HFFc6 (cell line): ENCODE measurements at places on chromosomes 6 and 20.

DNA sequence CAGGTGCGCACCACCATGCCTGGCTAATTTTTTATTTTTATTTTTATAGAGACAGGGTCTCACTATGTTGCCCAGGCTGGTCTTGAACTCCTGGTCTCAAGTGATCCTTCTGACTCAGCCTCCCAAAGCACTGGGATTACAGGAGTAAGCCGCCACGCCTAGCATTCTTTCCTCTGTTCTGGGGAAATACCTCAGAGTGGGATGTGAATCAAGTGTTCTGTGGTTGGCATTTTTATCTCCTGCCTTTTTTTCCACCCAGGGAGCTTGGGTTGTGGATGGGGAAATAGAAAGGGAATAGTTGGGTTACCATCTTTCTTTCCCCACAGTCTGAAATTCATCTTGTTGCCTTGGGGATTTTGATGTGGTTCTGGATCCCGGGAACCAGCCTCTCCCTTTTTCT is 24.1 kb downstream of the TFAP2C start:
- DNase-seq: peak; percentile 9

GRCh38 chr20:24164360-24164759 is 175.8 kb upstream of the GGTLC1 start:
- no peak for DNase-seq

GRCh38 chr20:62439218-62439617 is 11.9 kb upstream of the RBBP8NL start:
- DNase-seq: no peak

DNA sequence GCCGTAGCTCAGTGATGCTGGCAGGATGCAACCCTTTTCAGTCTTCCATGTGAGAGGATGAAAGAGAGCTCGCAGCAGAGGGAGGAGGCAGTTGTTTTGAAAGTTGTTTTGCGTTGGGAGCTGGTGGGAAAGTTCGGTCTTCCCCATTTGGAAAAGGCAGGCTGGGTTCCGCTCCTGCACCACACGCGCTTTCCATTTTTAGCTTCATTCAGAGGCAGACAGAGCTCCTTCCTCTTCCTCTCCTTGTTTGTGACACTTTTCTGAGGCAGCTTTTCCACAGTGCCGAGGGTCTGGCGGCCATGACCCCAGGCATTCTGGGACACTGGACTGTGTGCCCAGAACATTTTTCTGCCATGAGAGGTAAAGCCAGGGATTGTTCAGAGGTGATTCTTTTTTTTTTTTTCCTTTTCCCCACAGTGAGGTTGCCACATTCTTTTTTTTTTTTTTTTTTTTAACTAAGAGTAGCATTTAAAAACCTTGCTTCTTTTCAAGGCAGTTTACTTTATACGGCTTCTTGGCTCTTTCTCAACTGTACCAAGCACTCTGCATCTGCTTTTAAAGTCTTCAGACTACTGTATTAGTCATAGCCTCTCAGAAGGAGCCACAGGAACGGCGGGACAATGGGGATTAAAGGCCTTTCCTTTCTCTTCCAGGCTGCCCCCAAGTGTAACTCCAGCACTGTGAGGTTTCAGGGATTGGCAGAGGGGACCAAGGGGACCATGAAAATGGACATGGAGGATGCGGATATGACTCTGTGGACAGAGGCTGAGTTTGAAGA is 1.6 kb downstream of the PRDM1 start:
- DNase-seq: peak; percentile 78

DNA sequence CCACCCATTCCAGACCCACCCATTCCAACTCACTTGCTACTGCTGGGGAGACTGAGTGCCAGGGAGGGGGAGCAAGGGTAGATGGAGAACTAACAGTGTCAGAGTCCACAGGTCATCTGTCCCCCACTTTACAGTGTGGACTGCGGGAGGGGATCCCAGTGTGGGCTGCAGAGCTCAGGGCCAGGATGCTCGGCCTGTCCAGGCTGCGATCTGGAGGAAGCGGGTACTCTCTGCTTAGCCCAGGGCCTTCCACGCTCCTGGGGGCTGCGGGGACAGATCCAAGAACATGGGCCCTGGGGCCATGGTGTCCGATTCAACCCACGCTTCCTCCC is 14.1 kb upstream of the GATA5 start:
- DNase-seq: no peak

DNA sequence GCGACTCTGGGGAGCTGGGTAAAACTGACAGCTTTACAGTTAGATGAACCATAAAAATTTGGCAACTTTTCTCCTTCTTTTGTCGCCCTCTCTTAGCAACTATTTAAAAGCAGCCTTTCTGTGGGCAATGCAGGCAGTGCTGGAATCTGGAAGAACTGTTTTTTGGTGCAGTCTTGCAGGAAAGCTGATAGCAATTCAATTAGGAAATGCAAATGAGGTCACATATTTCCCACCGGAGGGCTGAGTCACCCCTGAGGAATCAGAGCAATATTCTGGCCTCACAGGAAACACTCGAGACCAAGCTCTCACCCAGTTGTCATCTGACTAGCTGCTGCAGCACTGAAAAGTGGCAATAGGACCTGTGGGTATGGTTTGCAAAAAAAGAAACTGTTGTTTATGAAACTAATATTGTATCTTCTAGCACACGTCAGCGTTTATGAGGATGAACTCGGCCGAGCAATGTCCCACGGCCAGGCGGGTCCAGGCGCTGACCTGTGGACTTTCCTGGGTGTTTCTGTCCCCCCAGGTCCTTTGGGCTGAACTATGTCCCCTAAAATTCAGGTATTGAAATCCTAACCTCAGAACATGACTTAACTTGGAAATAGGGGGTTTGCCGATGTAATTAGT is 312.3 kb downstream of the TAF4 start:
- DNase-seq: peak; percentile 11

DNA sequence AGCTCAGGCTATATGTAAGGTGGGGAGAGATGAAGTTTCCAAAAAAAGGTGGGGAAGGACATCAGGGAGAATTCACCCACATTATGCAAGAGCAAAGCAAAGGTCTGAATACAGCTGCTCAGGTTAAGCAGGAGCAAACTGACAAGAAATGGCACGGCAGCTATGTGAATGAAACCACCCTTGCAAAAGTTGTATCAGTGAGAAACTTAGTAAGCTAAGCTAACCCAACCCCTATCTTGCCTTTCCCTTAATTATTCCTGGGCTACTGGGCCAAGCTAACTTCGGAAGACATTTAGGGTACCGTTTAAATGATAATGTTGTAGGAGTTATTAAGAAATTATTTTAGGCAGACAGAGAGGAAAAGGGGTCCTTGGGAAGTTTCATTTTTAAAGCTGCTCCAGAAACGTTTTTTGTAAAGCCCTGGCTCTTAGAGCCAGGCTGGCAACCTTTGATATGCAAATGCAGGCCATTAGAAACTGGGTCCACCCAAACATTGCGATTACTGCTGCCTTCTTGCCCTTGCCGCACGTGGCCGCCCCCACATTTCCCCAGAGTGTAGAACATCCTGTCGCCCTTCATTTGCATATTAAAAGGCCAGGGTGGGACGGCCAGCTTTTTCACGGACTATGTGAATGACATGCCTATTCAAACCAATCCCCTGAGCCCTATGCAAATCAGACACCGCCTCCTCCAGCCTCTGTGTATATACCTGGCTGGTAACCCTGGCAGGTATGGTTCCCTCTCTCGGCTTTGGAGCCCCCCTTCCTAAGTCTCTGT is 60.5 kb upstream of the SAMD5 start:
- no peak for DNase-seq

- no peak for DNase-seq
Observed at GRCh38 chr6:170175644-170176135, 115.2 kb downstream of the DLL1 start.

- no peak for DNase-seq
Observed at GRCh38 chr6:33069021-33069738, 4.3 kb downstream of the HLA-DPA1 start.

DNA sequence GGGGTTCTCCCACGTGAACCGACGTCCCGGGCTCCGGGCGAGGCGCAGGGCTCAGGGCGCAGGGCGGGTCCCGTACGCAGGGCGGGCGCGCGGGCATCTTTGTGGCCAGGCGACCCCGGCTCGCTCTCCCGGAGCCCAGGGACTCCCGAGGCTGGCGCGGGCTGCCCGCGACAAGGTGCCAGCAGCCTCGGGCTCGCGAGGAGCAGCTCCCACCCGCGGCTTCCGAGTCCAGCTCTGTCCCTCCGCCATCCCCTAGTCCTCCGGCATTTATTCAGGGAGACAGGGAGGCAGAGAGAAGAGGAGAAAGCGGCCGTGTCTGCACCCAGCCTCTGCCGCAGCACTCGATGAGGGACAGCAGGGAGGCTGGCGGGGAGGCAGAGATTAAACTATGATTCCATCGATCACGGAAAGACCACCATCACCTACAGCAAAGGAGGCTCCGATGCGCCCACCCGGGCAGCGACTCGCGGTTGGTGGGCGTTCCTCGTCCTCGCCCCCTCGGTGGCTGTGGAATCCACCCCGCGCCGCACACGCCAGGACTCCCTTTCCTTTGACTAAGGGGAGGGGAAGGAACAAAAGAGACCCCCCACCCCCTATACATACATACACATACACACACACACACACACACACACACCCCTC is 1.1 kb downstream of the RGS17 start:
- no peak for DNase-seq

DNA sequence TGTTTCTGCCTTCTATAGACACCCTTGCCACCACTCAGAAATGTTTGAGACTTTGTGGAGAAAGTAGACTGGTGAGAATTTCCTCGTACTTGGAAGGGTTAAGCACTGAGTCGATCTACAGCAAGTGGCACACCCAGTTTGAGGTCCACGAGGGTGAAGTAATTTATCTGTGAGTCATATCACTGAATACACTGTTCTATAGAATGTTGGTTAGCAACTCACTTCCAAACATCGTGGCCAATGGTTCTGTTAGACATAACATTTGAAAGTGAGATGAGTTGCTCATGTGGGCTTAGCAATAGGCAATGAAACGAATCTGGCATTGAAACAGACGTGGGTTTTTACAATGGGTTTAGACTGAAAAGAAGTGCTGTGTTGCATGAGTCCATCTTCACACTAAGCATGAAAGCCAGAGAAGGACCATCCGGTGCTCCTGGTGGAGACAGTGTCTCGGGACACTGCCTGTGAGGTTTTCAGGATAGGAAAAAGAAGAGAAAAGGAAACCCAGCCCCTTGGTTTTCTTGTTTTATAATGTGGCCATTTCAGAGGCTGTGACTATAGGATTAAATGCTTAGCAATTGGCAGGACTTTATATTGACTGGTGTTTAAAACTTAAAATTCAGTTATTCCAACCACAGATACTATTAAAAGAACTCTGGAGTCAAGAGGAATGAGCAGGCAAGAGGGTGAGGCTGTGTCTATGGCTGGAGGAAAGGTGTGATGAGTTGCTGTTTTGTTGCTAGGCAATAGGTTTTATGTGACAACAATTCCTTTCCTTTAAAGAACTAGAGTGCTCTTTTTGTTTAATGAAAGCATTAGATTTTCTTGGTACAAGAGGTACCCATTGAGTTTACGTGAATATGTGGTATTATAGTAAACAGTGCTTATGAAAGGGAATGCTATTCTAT is 31.0 kb upstream of the EZR start:
- DNase-seq: peak; percentile 99

GRCh38 chr6:63525186-63525878 is 46.9 kb upstream of the LOC128125822 start:
- no peak for DNase-seq

GRCh38 chr20:49989234-49990065 is 6.7 kb downstream of the SNAI1 start:
- DNase-seq: peak; percentile 75

GRCh38 chr6:137689377-137689776 is 177.7 kb upstream of the TNFAIP3 start:
- no peak for DNase-seq

GRCh38 chr20:11338496-11339306 is 579.0 kb upstream of the BTBD3 start:
- DNase-seq: no peak

DNA sequence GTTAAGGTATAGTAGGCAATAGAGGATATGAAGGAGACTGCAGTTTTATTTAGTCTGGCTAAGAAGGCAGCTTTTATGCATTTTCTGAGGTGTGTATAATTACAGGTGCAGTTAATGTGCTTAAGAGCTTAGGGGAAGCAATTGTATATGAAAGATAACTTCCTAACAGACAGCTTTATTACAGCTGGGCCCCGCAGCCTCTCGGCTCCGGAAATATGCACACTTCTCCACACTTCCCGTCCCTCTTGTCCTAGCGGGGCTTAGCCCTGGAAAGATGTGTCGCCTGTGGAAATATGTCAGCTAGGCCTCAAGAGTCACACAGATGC is 178.4 kb upstream of the ARID1B start:
- no peak for DNase-seq

DNA sequence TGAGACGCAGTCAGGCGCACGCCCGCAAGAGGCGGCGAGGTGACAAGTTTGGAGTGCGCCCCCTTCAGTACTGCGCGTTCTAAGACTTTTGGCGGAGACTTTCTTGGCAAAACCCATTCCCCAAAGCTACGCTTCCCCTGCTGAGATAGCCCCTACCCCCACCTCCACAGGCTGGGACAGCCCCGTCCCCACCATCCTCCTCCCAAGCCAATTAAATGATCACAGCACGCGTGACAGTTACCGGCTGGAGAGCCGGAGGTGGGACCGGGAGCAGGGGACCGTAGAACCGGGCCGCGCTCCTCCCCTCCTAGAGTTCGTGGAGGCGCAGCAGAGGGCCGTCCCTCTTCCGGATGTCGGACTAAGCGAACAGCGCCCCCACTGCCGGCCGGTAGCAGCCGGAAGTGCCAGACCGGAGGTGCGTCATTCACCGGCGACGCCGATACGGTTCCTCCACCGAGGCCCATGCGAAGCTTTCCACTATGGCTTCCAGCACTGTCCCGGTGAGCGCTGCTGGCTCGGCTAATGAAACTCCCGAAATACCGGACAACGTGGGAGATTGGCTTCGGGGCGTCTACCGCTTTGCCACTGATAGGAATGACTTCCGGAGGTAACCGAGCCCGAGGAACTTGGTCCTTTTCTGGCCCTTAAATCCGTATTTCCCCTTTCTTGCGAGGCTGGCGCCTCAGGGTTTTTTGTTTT is at the start of gene TOMM6:
TOMM6 (plus strand) TSS at position 476 of the 699 bp plus-strand sequence; CDS start at position 480, 4 bp downstream.
- peak; percentile 92 for DNase-seq

DNA sequence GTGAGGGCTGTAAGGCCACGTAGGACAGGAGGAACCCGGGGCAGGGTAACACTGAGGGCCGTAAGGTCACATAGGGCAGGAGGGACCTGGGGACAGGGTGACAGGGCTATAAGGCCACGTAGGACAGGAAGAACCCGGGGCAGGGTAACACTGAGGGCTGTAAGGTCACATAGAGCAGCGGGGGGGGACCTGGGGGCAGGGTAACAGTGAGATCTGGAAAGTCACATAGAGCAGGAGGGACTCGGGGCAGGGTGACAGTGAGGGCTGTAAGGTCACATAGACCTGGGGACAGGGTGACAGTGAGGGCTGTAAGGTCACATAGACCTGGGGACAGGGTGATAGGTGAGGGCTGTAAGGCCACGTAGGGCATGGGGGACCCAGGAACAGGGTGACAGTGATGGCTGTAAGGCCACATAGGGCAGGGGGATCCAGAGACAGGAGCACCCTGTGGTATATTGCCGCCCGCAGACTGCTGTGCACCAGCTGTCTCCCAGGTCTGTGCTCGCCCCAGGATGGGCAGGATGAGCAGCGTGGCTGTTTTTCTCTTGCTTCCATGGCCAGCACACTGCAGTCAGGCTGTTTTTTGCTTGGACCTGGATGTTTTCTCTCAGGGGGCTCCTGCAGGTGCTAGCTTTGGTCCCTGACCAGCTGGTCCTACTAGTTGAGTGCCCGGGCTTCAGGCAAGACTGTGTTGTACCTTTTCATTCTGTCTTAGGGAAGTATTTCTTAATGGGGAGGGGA is 55.7 kb downstream of the SYTL3 start:
- no peak for DNase-seq

- peak; percentile 58 for DNase-seq
Observed at GRCh38 chr6:52603000-52603795, 26.3 kb upstream of the TRAM2 start.
